ENCODE measurements at places on chromosomes 2 and 18. TPM values are rescaled to one million over a fixed set of nuclear protein-coding genes. Genes with fewer than 3 reads are reported as not detected.

The SNTG2 gene
- 4.2 TPM for total RNA-seq

The DGKD gene
- 315 TPM for total RNA-seq

The MZT2A gene
- 99.1 TPM for total RNA-seq

The CHRNA1 gene
- total RNA-seq = not detected

The EML6 gene
- total RNA-seq = 3.3 TPM

- peaks cover 3% of the 10 kb centered on the region for H3K27me3 ChIP-seq
- no peak overlapping the region for H3K4me3 ChIP-seq
- no peak for DNase-seq
- H3K27ac ChIP-seq = no peak overlapping the region
- H3K36me3 ChIP-seq = no peaks in the 10 kb centered on the region
- H3K4me1 ChIP-seq = no peaks in the 10 kb centered on the region
Observed at GRCh38 chr2:31372097-31372496, 42.4 kb downstream of the XDH start.

DNA sequence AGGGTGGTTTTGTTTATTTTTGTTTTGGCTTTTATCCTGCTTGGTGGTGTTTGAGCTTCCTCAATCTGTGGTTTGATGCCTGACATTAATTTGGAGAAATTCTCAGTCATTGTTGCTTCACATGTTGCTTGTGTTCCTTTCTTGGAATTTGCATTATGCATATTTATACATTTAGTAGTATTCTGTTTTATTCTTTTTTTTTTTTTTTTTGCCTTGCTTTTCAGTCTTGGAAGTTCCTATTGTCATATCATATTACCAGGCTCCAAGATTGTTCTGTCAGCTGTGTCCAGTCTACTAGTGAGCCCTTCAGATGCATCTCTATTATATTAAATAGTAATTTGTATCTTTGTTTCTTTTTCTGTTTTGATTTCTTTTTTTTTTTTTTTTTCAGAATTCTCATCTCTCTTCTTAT lies 77.0 kb downstream of the EPC2 start:
- peak overlapping the region; percentile 15 for H3K27ac ChIP-seq
- no peak for DNase-seq
- H3K4me1 ChIP-seq = peaks cover 96% of the 10 kb centered on the region
- H3K27me3 ChIP-seq = no peaks in the 10 kb centered on the region
- peaks cover 40% of the 10 kb centered on the region for H3K36me3 ChIP-seq
- H3K4me3 ChIP-seq = peak overlapping the region; percentile 33

- H3K36me3 ChIP-seq = no peaks in the 10 kb centered on the region
- no peak for DNase-seq
- H3K27me3 ChIP-seq = peaks cover 71% of the 10 kb centered on the region
- peaks cover 7% of the 10 kb centered on the region for H3K4me1 ChIP-seq
- no peak within 1 kb of the TSS for H3K27ac ChIP-seq
Observed at GRCh38 chr2:88452565-88452905, at the start of gene FOXI3. TSS of gene FOXI3 (minus strand) at chr2:88452693. CDS start at chr2:88452535, 158 bp downstream.

Measured in naive thymus-derived CD8-positive, alpha-beta T cell (primary cell).